ENCODE measurements at places on chromosomes 7 and 10. TPM values are rescaled to one million over a fixed set of nuclear protein-coding genes. Genes with fewer than 3 reads are reported as not detected.

PNLIPRP1 gene
- 0.42 TPM for polyA plus RNA-seq

DNA sequence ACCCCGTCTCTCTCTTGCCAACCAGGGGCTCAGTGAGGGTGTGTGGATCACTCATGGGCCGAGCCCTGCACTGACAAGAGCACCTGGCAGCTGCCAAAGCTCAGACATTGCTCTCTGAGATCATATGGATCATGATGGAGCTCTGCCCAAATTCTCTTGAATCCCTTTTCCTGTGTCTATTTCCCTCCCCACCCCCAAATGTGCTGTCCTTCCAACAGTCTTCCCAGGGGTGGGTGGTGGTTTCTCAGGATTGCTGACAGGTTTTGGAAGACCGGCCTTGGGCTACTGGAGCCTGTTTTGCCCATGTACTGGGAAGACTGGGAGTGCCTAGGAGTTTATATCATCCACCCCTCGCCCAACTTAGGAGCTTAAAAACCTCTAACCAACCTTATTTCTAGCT, 10.5 kb downstream of the ARHGAP22 start:
- DNase-seq: no peak

GRCh38 chr7:120190566-120190965, 82.4 kb upstream of the KCND2 start:
- no peak for DNase-seq

- DNase-seq: no peak
These were observed 412.4 kb upstream of the NRP1 start for GRCh38 chr10:33746836-33747268.

DNA sequence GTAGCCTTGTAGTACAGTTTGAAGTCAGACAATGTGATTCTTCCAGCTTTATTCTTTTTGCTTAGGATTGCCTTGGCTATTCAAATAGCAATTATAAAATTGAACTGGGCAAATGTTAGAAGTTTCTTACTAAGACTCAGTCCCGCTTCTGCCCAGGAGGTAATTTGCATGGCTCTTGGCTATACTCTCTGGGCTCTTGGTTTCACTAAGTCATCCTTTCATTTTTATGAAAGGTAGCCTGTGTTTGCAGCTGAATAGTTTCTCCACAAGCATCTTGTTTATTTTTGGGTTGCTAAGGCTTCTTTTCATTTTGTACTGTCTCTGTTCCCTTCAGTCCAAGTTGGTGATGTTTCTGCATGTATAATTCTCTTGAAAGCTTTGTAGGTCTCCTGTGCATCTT, 340.6 kb downstream of the SH2D4B start:
- DNase-seq: no peak
